ENCODE measurements at places on chromosomes 2 and 18. TPM values are rescaled to one million over a fixed set of nuclear protein-coding genes. Genes with fewer than 3 reads are reported as not detected.

- no peak for DNase-seq
- H3K27ac ChIP-seq = no peak overlapping the region
- H3K36me3 ChIP-seq = no peaks in the 10 kb centered on the region
- no peaks in the 10 kb centered on the region for H3K27me3 ChIP-seq
These were observed 155.4 kb downstream of the FAM210A start for GRCh38 chr18:13570856-13571495.

DNA sequence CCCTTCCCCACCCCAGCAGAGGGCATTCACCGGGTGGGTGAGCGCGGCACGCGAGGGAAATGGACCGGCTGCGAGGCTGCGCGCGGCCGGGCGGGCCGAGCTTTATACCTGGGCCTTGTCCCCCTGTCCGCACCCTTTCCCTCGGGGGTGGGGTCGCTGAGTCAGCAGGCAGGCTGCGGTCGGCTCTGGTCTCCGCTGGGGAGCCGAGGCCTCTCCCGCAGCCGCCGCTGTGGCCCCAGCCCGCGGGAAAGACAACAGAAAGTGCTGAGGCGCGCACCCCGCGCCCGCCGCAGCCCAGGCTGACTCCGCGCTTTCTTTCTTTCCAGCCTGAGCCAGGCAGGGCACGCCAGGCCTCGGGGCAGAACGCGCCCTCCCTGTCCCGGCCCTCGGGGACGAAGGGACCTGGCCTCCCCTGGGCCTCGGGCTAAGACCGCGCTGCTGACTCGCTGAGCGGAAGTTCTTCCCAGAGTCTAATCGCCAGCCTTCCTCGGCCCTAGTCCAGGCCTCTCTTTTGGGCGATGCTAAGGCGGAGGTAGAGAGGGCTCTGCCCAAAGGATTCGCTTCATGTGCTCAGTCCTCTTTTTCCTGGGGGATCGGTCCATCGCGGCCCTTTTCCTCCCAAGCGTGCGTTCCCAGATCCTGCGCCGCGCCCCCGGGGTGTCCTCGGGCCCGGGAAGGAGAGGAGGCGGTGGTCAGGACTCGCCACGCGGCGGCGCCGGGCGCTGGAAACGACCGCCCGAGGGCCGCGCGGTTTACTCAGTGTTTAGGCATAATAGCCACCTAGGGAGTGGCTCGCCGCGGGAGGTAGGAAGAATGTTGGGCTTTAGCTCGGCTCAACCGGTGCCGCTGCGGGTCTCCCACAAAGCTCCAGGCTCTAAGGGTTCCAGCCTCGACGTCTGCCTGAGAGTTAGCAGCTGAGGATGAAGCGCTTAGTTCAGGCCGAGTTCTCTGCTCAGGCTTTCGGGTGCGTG is at the start of gene CRYBA2:
Gene CRYBA2, minus strand, starts transcription at position 78 of the 971 bp plus-strand sequence. CDS start 246 bp downstream, outside the sequence.
- H3K27ac ChIP-seq = no peak within 1 kb of the TSS
- peaks cover 18% of the 10 kb centered on the region for H3K4me1 ChIP-seq
- no peak within 1 kb of the TSS for H3K4me3 ChIP-seq
- H3K27me3 ChIP-seq = peaks cover 32% of the 10 kb centered on the region

GRCh38 chr18:23049698-23050373 is 85.4 kb upstream of the CABLES1 start:
- H3K4me1 ChIP-seq = no peaks in the 10 kb centered on the region
- H3K4me3 ChIP-seq = no peak overlapping the region
- no peaks in the 10 kb centered on the region for H3K36me3 ChIP-seq

- DNase-seq = no peak
- H3K4me3 ChIP-seq = no peak overlapping the region
- no peak overlapping the region for H3K27ac ChIP-seq
These were observed 68.2 kb downstream of the ZSWIM2 start for GRCh38 chr2:186780701-186781316.

Gene SERPINB3
- total RNA-seq = not detected

Gene HTRA2
- 37.0 TPM for total RNA-seq

Gene RTP5
- total RNA-seq = not detected

Gene SKOR2
- total RNA-seq = not detected

Gene SETBP1
- total RNA-seq = 32.1 TPM

Data from thyroid gland (tissue), 4 donors.